ENCODE measurements at places on chromosomes 3 and 15.

GRCh38 chr3:30760040-30760695 is 134.3 kb downstream of the GADL1 start:
- no peak for DNase-seq

GRCh38 chr3:112770032-112770626 is 76.5 kb downstream of the CD200R1L start:
- no peak for DNase-seq

GRCh38 chr15:56411122-56411749 is 46.0 kb downstream of the TEX9 start:
- DNase-seq: no peak

DNA sequence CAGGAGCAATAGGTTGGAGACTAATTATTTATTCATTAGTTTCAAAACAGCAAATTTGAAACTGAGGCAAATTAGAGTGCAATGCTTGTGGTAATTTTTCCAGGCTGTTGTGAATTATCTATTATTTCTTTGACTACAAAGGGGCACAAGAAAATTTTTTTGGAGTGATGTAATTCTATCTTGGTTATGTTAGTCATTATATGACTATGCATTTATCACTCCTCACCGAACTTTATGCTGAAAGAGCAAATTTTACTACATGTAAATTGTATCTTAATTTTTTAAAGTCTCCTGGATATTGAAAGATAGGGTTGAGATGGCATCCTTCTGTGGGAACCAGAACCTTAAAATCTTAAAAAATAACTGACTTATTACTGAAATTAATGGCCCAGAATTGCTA is 320.0 kb upstream of the ROBO1 start:
- DNase-seq: no peak

DNA sequence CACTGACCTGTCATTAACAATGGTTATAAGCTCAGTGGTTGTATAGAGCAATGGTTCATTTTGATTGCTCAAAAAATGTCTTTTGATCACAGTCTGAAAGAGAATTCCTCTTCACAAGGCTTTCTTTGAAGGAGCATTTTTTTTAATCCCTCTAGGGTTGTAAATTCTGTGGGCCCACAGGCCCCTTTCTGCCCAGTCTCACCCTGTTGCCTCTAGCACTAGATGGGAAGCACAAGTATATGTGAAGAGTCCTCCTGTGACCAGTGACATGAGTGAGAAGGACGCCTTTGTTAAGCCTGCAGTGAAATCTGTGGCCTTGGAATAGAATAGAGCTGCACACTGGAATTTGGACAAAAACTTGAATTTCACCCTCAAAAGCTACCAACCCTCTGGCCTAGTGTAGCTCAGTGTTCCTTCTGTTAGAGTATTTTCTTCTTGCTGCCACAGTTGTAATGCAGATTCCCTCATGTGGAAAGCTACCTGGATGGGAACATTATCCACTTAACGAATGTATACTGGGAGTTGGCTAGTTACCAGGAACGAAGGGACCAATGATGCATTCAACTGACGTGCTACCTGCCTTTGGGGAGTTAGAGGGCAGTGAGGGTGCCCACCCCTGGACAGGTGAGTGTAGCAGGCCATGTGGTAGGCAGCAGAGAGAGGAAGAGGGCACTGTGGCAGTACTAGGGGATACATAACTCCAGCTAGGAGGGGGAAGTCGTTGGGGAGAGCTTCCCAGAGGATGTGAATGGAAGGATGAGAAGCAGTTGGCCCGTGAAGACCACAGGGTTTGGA is 28.3 kb upstream of the RYR3 start:
- DNase-seq: no peak

DNA sequence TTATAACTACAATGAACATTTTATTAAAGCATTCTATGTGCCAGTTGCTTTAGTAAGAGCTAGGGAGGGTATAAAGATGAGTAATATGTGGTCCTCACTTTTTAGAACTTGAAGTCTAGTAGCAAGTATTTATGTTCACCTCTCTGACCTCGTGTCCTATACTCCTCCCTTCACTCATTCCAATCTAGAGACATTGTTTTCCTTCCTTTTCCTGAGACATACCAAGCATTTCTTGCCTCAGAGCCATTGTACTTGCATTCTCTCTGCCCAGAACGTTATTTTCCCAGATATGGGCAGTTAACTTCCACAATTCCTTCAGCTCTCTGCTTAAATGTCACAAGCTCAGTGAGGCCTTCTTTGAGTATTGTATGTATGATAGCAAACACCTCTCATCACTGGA is 408.6 kb downstream of the PDCD6IP start:
- no peak for DNase-seq

DNA sequence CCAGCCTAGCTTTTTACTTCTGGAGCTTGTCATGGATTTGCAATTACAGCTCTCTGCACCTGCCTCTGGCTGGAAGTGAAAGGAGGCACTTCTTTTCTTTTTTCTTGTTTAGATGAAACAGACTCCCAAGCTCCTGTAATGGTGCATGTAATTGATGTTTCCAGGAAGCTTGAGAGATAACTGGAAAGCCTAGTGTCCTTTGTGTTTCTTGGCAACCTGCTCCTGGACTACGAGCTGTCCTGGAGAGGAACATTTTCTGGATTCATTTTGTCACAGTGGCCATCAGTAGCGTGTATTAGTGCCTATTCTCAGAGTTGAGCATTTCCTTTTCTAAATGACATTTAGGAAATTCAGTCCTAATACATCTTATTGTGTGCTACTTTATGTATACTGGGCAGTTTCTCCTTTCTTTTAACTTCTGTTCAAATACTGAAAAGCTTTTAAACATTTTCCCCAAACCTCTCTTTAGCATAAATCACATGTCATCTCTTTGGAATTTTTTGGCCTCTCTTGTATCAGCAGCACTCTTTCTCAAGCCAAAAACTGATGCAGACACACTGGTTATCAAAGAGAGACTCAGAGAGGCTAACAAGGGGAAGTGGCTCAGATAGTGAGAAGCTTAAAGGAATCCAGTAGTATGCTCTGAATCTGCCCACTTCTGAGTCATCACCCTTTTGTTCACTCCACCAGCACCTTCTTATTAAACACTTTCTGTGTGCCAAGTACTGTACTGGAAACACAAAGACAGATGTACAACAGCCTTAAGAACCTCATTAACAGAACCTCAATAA is 62.6 kb upstream of the SLC2A2 start:
- DNase-seq: no peak

GRCh38 chr3:192930577-192930976 is 12.9 kb upstream of the MB21D2 start:
- no peak for DNase-seq

GRCh38 chr3:63860776-63861175 is 2.8 kb downstream of the THOC7 start:
- no peak for DNase-seq

GRCh38 chr15:26967719-26968269 is 3.2 kb upstream of the GABRG3 start:
- DNase-seq: no peak

- no peak for DNase-seq
These were observed 753.9 kb downstream of the TUSC7 start for GRCh38 chr3:117463276-117464115.

DNA sequence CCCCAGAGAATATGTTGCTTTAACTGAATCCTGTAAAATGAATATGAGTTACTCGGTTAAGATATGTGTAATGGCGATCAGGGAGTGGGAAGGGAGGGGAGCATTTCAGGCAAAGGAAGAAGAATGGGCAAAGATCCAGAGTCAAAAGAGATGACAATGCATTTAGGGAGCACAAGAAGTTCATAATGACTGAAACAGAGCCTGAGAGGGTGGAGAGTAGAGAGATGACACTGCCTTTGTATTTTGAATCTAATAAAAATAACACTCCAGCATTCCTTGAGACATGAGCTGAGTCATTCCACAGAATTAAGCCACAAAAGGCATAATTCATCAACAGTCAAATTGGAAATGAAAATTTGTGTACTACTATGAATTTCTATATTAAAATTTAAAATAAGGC is 105.3 kb upstream of the PEX5L start:
- DNase-seq: no peak

DNA sequence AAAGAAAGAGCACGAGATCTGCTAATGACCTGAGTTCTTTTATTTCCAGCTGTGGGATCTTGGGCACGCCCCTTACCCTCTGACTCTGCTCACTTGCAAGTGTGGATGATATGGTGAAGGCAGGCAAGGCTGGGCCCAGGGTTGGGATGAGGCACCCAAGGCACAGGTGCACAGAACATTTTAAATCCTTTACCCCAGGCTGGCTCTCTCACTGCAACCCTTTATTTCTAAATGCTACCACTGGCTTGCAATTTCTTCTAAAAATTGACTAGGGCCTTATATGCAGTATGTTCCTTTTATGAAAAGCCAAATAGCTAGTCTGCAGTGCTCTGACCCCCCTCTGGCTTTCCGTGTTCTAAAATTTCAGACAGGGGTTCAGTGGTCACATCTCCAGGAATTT is 237.7 kb downstream of the VPS13C start:
- no peak for DNase-seq

- no peak for DNase-seq
These were observed 82.1 kb downstream of the SEC22A start for GRCh38 chr3:123283657-123284398.

DNA sequence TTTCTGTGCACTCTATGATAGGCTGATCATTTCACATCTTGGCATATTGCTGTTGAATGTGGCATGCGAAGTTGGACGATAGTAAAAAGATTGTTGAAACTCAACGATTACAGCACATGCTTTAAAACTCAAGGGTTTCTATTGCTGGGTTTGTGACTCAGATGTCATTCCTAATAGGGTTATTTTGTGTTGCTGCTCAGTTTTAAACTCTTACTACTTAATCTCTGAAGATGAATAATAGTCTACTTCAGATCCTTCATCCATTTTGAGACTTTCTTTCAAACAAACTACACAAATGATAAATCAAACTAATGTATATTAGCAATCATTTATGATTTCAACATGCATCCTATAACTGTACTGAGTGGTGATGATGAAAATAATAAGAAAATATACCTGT is 71.3 kb upstream of the MBNL1 start:
- no peak for DNase-seq

GRCh38 chr15:48596415-48596814 is 49.1 kb downstream of the FBN1 start:
- DNase-seq: no peak

DNA sequence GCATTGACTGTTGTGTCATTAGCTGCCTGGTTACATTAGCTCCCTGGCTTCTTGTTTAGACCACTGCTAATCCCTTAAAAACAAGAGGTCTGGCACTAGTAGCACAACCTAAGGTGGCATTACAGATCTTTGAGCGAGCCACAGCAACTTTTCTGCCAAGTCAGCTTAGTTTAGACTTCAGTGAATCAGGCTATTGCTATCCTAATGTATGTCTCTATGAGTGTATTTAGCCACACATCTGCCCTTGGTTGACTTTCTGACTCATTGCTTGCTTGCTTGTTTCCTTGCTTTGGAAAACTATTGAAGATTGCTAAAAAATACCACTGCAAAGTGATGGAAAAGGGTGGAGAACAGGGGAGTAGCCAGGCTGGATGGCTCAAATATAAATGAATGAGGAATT is 50.2 kb downstream of the CHP1 start:
- no peak for DNase-seq

- DNase-seq: no peak
These were observed 41.0 kb upstream of the PRICKLE2 start for GRCh38 chr3:64266065-64266931.

GRCh38 chr15:62618432-62618831 is 424.1 kb upstream of the TPM1 start:
- no peak for DNase-seq

- no peak for DNase-seq
These were observed 148.6 kb upstream of the NR2F2 start for GRCh38 chr15:96181873-96182301.

DNA sequence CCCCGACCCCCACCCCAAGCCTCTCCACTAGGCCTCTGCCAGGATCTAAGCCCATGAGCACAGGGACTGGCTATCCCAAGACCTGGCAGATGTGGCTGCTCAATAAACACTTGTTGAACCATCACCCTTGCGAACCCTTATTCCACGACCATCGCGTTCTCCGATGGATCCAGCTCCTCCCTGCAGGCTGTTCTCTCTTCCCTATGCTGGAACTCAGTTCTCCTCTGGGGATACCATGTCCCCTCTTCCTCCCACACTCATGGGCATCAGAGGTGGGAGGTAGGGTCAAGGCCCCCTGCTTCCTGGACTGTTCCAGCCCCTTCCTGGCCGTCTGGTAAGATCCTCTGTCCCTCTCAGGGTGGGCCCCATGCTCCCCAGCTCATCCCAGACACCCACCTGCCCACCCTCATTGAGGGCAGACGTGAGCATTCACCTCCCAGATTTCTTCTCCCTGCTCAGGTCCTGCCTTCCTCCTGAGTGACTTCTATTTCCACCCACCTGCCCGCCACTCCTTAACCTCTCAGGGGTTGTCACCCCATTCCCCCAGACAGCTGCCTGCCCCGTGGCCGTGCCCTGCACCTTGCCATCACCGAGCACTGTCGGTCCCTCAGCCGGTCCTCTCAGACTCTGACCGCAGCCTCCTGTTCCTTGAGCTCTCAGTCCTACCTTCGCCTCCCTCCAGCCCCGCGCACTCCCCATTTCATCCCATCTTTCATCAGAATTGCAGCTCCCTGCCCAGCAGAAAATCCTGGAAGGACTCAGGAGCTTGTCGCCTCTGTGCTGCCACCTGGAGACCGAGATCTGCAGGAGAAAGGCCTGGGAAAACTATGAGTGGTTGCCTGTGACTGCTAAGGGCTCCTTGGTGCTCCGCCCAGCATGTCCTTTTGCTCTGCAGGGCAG is 42.0 kb downstream of the PML start:
- DNase-seq: no peak

DNA sequence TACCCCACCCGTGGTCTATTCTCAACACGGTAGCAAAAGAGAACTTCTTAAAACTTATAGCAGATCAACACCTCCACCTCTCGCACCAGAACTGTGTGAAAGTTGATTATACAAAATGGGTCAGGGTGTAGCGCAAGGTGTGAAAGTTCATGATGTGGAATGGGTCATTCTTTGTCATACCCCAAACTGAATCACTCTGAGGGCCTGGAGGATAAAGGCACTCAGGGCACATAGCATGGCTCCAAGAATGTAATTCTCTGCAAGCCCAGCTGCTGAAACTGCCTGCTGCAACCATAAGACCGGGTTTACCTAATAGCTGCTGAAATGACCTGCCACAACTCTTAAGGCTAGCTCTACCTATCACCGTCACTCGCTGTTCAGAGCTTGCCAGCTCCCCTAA is 70.0 kb downstream of the FOXP1 start:
- DNase-seq: no peak

DNA sequence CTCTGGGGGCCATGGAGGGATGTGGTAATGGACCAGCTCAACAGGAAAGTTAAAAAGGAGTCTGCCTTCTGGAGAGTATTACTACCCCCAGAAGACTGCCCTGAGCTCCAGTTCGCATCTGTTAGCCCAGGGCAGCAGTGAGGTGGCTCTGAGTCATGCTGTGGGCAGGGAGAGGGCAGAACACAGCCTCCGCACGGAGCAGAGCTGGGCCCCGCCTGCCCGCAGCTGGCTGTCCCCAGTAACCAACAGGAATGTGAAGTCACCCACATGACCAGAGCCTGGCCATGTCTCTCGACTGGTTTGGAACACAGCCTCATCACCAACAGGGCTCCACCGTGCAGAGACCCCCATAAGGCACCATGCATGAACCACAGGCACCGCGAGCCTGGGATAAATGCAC is 62.1 kb downstream of the CYFIP1 start:
- no peak for DNase-seq

Data from thymus (tissue), 14 donors.